ENCODE measurements at places on chromosomes 2 and 18. TPM values are rescaled to one million over a fixed set of nuclear protein-coding genes. Genes with fewer than 3 reads are reported as not detected.

DNA sequence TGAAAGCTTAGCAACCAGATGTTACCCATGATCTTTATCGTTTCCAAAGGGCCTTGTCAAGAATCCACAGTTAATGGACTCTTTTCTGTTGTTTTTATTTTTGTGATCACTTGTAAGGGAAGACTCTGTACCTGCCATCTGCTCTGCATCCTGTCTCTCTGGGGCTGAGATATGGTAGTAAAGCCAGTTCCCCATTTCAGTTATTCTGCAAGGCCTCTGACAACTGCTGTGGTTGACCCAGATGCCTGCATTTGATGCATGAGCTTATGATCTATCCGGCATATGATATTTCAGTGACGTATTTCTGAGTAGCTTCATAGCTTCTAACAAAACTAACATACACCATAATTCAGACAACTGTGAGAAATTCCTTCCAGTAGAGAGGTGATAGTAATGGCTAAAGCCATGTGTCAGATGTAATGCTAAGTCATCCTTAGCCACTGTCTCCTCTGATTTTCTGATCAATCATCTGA is 105.1 kb downstream of the TPO start:
- no peak for DNase-seq

Gene CSRNP3
- not detected for total RNA-seq

GRCh38 chr18:61360404-61361383 is 27.5 kb downstream of the CDH20 start:
- no peak for DNase-seq

DNA sequence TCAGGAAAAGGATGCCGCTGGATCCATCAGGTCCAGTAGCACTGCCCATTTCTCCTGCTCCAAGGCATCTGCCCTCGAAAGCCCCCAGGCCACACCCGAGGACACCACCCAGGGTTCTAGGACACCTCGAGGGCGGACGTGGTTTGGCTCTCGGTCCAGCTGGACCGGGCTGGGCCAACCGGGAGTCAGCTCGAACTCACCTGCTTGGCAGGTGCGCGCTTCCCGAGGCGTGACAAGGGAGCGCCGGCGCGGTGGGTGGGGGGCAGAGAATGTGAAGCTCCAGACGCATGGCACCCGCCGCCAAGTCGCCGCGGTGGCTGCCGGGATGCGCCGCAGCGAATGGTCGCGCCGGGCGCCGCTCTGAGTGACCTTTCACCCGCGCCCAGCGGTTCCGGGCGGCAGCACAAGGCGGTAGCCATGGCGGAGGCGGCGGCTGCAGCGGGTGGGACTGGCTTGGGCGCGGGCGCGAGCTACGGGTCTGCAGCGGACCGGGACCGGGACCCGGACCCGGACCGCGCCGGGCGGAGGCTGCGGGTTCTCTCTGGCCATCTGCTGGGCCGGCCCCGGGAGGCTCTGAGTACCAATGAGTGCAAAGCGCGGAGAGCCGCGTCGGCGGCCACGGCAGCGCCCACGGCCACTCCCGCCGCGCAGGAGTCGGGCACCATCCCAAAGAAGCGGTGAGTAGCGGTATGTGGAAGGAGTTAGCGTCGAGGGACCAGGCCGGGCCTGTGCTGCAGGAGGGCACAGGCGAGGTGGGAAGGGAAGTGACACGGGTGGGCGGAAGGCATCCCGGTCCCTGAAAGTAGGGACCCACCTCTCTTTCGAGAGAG is at the start of gene AGPS:
Gene AGPS, plus strand, starts transcription at position 401 of the 830 bp plus-strand sequence. Its CDS starts 17 bp downstream, at position 418.
- peak; percentile 95 for DNase-seq

Gene ALPG
- total RNA-seq = not detected

DNA sequence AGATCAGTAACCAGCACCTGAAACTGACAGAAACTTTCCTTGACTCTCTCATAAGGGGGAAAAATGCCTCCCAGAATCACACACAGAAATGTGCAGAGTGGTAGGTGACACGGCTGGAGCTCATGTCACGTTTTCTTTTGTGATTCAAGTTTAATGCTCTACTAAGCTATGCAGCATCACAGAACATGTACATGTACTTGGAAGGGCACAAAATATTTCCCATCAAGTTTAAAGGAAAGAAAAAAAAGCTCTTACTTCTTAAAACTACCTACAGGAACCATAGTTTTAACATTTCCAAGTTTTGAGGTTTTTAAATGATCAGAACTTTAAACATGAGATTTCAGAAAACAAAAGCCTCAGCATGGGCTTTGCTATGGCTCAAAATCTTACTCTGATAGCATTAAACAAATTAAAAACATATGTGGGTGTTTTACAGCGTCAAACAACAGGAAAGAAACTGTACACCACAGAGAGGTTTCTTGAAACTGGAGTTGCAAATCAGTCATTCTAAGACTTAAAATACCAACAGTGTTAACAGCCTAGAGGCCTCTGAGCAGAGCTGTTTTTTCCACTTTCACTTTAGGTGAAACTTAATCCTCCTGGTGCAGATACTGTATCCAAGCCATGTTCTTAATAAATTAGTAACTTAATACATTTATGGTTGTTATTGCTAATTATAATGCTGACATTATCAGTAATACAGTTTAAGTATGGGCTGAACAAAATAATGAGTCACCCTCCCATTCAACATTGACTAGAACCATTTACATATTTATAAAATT is 30.1 kb downstream of the MBP start:
- DNase-seq = peak; percentile 81

DNA sequence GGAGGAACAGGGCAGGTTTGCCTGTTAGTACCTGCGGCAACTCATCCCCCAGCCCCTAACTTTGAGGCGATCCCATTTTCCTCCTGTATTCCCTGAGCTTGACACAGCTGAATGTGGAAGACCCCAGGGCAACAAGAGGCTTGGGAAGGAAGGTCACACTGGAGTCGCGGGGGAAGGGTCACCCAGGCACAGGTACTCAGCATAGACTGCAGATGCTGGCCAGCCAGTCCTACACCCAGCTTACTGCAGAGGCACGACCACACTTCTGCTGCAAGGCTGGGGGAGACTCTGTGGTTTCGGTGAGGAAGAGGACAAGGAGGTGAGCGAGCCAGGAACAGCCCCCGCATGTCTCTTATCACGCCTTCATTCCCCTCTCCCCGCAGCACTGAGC is 91.5 kb downstream of the MALT1 start:
- DNase-seq = peak; percentile 54

- no peak for DNase-seq
Observed at GRCh38 chr2:203535784-203536585, 884 bp upstream of the RAPH1 start.

GRCh38 chr2:120598416-120598815 is 137.3 kb upstream of the GLI2 start:
- DNase-seq = no peak

DNA sequence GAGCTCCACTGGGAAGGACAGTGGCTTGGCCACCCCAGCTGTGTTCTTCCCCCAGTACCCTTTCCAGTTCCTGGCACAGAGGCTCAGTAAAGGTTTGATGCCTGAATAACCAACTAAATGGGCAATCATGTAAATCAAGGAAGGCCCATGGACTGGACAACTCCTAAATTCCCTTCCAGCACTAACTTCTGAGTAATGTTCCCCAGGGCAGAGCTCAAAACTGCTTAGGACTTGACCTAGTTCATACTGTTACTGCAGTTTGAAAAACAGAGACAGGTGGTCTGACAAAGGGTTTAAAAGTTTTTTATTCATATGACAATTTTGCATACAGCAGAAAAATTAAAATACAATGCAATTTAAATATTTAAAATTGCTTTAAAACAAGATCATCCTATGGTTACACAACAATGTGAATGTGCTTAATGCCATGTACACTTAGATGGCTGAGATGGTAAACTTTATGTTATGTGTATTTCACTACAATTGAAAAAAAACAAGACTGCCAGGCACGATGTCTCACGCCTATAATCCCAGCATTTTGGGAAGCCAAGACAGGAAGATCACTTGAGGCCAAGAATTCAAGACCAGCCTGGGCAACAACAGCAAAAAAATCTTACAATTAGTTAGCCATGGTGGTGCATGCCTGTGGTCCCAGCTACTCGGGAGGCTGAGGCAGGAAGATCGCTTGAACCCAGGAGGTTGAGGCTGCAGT is 26.2 kb downstream of the PCBP1 start:
- no peak for DNase-seq

DNA sequence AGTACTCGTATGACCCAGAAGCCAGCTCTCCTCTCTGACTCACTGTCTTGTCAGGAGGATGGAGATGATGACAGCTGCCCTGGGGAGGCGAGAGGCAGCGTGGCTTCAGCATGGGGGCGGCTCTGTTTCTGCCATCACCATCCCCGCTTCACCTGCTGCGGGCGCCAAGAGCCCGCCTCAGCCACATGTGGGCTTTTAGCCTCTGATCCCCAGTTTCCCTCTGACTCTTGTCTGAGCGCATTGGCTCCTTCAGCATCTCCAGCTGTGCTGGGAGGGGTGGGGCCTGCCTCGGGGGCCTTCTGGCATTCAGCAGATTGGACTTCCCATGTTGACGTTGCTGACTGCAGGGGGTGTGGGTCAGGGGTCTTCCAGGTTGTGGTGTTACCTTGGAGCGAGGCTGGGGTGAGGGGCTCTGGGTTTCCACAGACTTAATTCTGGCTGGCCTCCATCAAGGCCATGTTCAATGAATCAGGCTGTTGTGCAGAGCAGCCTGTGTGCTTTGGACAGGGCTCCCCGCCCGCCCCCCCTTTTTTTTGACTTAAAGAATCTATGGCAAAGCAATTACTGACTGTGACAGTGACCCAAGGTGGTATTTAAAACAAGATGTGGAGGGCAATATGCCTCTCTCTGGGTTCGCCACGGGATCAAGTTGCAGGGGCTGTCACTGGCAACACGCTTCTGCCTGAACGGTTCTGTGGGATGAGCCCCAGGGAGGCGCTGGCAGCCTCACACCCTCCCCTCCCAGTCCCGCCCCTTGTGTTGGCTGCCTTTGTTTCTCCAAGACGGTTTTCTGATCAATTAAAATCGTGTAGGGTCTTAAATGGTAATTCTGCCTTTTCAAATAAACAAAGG is 228.3 kb downstream of the LDLRAD4 start:
- DNase-seq = peak; percentile 64

Gene RAMP1
- 17.6 TPM for total RNA-seq

- DNase-seq = no peak
Observed at GRCh38 chr2:238281826-238282480, 6.5 kb downstream of the PER2 start.

DNA sequence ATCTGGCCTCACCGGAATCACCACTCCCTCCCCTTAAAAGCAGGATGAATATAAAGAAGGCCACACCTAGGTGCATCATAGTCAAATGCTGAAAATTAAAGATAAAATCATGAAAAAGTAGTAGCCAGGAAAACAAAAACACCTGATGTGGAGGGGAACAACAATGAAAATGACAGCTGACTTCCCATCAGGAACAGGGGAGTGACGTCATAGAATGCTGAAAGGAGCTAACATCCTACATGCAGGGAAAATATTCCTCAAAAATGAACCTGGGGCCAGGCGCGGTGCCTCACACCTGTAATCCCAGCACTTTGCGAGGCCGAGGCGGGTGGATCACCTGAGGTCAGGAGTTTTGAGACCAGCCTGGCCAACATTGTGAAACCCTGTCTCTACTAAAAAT is 108.1 kb downstream of the UGGT1 start:
- no peak for DNase-seq

DNA sequence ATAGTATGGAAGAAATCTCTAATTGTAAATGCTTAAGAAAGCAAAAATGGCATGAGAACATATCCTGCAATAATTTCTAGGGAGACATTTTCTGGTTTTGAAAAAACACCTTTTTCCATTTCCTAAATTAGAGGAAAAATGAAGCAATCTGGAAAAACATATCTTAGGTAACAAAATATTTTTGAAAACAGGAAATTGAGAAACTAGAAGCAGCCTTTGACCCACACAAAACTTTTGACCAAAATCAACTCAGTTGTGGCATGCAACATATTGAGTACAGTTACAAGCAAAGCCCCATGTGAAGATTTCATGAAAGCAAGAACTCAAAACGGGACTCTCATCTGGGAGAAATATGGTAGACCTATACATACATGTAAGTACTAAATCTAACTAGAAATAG is 28.6 kb upstream of the CHAC2 start:
- DNase-seq = no peak

DNA sequence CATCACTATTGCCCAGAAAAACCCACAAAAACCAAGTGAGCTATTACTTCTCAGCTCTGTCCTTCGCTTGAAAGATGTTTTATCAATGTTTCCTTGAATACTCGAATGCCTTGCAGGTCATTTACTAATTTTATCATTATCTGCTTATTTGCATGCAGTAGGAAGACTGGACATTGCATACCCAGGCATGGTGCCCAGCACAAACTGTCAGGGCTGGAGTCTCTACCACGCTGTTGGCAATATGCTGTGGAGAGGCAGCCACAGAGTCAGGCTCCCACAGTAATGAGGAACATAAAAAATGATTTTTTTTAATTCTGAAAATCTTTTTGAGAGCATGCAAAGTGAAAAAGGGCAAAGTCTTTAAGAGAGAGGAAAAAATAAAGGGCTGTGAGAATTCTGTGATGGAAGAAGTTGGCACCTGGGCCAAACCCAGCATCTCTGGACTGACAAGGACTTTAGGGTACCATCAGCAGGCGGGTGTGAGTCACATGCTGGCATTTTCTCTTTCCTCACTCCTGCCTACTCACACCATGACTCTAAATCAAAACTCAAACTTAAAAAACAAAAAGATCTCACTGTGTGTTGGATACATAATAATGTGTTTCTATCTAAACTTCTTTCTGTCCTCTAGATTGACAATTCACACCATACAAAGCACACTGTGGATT is 709.8 kb upstream of the FANCL start:
- no peak for DNase-seq

- DNase-seq = no peak
Observed at GRCh38 chr2:112883669-112884068, 27.3 kb upstream of the IL37 start.

DNA sequence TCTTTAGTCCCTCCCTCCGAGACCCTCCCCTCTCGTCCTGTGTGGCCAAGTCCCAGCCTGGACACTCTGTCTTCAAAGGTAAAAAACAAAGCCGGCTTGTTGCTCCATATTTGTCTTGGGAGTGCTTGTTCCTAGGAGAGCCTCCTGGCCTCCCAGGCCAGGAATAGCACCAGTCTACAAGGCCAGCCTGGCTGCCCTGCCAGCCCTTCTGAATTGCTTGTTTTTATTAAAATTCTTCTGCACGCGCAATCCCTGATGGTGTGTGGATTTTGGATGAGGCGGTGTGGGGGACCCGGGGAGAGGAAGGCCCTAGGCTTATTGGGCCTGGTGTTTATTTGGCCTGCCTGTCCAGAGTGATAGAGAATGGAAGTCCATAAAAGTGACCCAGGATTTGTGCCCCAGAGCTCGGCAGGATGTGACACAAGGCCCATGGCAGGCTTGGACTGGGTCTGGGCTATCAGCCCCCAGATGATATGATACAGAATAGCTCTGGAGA is 297.3 kb downstream of the CYP26B1 start:
- DNase-seq = no peak

DNA sequence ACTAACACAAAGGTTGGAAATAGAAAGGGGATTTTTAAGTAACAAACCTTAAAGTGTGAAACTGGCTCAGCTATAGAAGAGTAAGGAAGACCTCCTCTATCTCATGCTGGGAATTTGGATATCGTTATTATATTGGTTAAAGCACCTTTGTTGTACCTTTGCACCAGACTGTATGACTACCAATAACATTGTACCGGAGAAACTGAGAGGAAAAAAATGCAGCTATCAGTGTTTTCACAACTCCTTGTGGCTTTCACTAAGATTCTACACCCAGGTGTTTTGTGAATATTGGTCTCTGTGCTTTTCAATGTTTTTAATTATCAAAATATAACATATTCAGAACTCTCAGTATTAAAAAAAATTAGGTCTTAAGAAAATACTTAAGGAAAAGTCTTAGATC is 48.7 kb downstream of the DTNB start:
- DNase-seq = no peak

- no peak for DNase-seq
Observed at GRCh38 chr2:223270548-223270947, 218.6 kb downstream of the KCNE4 start.

All from activated CD4-positive, alpha-beta T cell treated with anti-CD3 and anti-CD28 coated beads, Interleukin-2, amount 10 ng/mL, durations not matched to agents 24 days and 14 days (primary cell).